Inflammatory macrophage (primary cell): ENCODE measurements at places on chromosomes 6 and 20.

DNA sequence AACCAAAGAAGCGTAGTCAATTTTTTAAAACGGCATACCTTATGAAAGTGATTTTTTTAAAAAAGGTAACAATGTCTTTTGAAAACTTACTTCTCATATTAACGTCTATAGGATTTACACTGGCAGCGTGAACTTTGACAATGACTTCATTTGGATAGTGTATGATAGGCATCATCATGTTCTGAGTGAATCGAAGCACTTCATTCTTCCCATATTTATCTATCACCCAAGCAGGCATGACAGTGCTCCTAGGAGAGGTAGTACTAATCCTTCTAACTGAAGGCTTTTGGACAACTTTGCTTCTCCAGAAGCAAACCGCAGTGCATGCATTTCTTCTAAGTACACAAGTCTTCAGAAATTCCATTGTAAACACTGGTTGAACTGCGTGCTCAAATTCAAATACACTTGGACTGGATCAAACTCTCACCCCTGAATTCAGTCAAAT, 618 bp downstream of the RTN4IP1 start:
- DNase-seq, result no peak

GRCh38 chr6:14454473-14454775, 336.9 kb downstream of the CD83 start:
- no peak for DNase-seq

DNA sequence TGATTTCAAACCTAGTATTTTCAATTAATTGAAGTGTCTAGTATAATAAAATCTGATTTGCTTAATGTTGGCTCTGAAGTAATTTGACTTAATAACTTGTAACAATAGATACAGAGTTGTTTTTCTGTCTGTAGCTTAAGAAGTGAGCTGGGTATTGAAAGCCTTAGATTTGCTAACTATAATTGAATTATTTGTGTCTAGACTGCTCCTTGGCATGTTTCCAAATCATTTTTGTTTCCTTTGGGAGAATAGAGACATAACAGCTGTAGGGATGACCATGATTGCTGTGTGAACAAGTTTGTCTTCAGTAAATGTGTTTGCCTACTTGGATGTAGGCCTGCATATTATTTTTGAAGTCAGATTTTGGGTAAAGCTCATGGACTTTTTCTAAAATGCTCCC, 115.4 kb downstream of the SCAF8 start:
- no peak for DNase-seq

DNA sequence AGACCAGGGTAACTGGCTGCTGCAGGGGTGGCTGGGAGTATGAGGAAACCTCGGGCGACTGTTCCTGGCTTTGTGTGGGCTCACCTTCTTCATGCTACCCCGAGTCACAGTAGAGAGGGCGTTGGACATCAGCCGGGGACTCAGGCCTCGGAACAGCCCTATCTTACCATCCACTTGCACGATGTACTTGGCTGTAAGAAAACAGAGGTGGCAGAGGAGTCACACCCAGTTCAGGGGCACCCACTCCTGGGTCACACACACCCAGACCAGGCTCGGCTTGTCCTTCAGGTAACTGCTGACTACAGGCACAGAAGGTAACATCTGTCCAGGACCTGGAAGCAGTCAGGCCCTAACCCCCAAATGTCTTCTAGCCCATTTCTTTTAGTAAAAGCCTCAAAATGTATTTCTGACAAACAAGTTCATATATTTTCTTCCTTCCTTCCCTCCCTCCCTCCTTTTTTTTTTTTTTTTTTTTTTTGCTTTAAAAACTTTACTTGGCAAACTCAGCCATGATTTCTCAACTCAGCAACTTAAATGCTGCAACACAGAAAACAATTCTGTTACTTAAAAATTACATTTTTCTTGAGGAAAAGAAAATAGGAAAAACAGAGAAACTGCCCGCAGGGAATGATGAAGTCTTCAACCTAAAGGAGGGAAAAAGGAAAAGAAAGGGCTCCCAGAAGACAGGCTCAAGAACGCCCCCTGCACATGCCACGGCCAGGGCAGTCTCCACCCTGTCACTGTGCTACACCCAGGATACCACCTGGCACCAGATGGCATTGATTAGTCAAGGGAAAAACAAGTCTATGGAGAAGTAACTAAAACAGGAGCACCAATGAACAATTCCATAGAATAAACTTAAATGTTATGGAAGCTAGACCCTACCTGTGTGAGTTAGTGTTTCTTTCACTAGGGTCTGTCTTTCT, 7.3 kb downstream of the MTCH1 start:
- DNase-seq, result no peak

GRCh38 chr6:138509371-138509770, 10.1 kb upstream of the NHSL1 start:
- DNase-seq, result peak; percentile 58

DNA sequence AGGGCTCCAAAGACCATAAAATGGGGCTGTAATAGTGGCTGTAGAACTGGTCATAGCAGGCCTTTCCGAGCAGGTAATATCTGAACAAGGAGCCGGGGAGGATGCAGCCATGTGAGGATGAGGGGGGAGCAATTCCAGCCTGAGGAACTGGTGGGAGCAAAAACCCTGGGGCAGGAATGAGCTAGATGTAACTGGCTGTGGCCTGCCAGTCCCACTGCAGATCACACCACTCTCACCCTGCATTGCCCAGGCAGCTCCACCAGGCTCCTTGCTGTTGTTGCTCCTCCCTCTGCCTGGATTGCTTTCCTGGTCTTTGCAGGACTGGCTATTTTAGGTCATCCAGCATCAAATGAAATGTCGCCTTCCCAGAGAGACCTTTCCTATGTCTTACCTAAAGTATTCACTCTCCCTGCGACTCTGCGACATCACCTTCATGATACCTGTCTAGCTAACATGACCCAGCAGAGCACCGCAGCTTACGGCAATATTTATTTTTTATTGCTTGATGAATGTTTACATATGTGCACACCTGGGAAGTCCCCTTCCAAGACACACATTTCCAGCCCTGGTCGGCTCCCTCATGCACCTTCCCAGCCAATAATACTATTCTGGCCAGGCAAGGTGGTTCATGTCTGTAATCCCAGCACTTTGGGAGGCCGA, 2.4 kb upstream of the ZFP64 start:
- DNase-seq, result no peak

- peak; percentile 35 for DNase-seq
These were observed 12.8 kb upstream of the BPI start for GRCh38 chr20:38290829-38291814.

DNA sequence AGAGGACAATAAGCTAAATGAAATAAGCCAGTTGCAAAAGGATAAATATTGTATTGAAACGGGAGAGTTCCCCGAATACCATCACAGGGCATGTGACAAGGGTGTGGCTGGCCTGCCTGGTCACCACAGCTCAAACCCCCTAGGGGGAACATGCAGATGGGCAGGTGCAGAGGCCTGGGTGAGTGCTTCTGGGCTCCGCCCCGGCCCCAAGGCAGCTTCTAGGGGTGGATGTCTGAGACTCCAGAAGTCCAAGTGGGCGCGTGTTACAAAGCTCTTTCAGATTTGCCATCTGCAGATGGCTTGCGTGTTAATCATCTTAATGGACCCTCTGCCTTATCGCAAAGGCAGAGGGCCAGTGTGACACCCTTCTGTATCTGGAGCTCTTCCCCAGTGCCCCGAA, 559.2 kb upstream of the IMPG1 start:
- DNase-seq, result no peak

- DNase-seq, result peak; percentile 84
These were observed 5.2 kb upstream of the NRSN2 start for GRCh38 chr20:341682-342081.

GRCh38 chr6:136607204-136607931, 57.1 kb upstream of the MAP7 start:
- no peak for DNase-seq

- DNase-seq, result no peak
These were observed 293.8 kb upstream of the RGS17 start for GRCh38 chr6:153424719-153425400.

DNA sequence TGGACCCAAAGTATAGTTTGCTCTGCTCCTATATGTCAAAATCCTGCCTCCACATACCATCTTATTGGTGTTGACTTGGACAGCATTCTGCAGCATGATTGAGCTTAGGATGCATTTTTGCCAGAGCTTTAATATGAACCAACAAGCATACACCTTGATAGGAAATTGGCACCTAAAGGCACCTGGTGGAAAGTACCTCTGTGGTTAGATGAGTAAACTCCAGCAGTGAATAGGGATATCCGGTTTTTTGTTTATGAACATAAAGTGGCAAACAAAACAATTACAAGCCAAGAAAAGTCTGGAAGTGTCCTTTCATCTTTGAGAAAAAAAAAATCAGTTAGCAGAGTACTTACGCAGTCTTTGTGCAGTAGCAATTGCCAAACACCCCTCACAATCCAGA, 6.2 kb upstream of the CYP24A1 start:
- no peak for DNase-seq

- DNase-seq, result peak; percentile 54
These were observed 62.6 kb upstream of the ADGRB3 start for GRCh38 chr6:68572525-68572924.

DNA sequence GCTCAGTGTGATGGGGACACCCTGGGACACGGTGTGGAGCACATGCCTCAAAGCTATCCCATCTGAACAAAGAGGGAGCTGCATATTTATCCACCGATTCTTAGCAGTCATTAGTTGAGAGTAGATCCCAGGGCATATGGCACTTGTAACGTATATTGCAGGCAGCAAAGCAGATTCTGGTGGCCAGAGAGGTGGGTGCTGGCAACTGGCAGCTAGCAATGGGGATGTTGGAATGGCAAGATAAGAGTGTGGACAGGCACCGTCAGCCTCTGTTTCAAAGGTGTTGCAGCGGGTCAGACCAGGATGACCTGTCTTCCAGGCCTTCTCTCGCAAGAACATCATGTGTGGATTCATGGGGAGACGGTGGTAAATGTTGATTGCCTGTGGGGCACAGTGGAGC, 287.8 kb upstream of the RNF24 start:
- no peak for DNase-seq

GRCh38 chr20:35448788-35449373, 6.5 kb upstream of the CEP250 start:
- no peak for DNase-seq

DNA sequence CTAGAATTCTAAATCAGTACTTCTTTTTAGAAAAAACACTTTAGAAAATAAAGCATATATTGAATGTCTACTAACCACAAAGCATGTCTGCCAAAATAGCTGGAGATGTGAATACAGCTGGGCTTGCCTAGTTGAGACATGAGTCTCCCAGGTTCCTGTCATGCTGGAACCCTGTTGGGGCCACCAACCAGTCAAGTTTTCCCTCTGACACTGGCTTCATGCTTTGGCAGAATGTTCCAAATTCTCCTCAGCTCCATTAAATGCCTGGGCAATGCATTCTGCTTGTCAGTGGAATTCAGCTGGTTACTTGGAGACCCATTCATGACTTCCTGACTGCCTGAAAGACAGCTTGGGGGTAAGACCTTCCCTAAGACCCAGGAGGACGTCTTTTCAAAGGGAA, 87.2 kb downstream of the PRND start:
- DNase-seq, result no peak

DNA sequence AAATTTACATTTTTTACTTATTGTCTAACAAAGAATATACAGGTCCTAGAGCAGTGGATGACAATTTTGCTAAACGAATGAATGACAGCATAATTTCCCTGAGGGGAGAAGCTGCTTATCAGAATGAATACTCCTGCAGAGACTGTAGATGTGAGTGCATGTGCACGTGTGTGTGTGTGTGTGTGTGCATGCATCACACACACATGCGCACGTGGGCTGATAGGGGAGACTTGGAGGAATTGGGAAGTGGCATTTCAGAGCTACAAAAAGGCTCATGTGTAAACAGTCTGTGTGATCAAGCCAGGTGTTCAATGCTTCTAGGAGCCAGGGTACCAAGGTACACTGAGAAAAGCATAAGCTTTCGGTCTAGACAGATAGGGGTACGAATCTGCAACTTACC, 93.5 kb upstream of the SASH1 start:
- DNase-seq, result no peak

DNA sequence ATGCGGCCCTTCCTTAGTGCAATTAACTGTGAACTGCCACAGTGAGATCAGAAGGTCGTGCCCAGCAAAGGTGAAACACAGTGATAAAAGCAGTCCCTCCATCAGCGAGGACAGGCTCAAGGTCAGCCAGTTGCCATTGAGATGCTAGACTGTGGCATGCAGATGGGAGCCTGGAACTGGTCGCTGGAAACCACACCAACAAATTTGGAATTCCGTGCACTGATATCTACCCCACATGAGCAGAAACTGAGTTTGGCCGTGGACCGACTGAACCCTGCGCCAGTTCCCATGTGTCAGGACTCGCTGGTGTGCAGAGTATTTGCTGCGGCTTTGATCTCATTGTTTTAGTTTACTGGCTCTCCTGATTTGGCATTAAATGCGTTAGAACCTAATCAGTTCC, 125.6 kb upstream of the QKI start:
- no peak for DNase-seq

- no peak for DNase-seq
These were observed 218.5 kb downstream of the SIM1 start for GRCh38 chr6:100246206-100246605.
